Gastroesophageal sphincter (tissue), 4 donors: ENCODE measurements at places on chromosomes 12 and 14.

DNA sequence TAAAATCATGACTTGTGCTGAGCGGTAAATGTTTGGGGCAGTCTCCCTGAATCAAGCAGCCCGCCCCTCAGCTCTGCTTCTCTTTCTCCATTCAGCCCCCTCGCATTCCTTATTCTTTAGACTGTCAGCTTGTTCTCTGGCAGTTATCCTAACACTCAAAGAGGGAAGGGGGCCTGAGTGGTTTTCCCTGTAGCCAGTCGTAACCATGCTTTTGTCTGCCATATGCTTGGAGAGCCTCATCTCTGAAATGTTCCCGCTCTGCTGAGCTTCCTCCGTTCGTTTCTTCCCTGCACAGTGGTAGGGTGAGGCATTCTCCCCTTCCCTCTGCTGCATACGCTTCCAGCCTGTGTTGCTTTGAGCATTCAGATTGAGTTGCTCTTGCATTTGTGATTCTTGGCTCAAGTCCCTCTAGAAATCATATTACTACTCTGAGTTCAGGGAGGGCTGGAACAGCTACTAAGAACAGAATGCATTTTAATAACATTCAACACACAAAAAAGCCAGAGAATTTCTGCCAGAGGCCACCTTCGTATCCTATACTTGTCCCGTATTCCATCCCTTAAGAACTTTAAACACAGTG lies 119.7 kb downstream of the FBXL14 start:
- H3K27ac ChIP-seq: peak overlapping the region; percentile 65
- H3K27me3 ChIP-seq: no peaks in the 10 kb centered on the region
- H3K36me3 ChIP-seq: no peaks in the 10 kb centered on the region
- no peak overlapping the region for H3K4me3 ChIP-seq
- peak; percentile 50 for ATAC-seq
- peaks cover 21% of the 10 kb centered on the region for H3K4me1 ChIP-seq

GRCh38 chr12:64681200-64682052 lies 71.1 kb downstream of the RASSF3 start:
- peaks cover 54% of the 10 kb centered on the region for H3K4me1 ChIP-seq
- ATAC-seq: no peak
- H3K36me3 ChIP-seq: peaks cover 16% of the 10 kb centered on the region
- H3K27me3 ChIP-seq: no peaks in the 10 kb centered on the region
- H3K4me3 ChIP-seq: no peak overlapping the region

- peaks cover 83% of the 10 kb centered on the region for H3K27me3 ChIP-seq
- peaks cover 6% of the 10 kb centered on the region for H3K4me1 ChIP-seq
- no peak overlapping the region for H3K27ac ChIP-seq
- no peak overlapping the region for H3K4me3 ChIP-seq
- no peaks in the 10 kb centered on the region for H3K36me3 ChIP-seq
These were observed 611.3 kb downstream of the VRK1 start for GRCh38 chr14:97408503-97408902.

DNA sequence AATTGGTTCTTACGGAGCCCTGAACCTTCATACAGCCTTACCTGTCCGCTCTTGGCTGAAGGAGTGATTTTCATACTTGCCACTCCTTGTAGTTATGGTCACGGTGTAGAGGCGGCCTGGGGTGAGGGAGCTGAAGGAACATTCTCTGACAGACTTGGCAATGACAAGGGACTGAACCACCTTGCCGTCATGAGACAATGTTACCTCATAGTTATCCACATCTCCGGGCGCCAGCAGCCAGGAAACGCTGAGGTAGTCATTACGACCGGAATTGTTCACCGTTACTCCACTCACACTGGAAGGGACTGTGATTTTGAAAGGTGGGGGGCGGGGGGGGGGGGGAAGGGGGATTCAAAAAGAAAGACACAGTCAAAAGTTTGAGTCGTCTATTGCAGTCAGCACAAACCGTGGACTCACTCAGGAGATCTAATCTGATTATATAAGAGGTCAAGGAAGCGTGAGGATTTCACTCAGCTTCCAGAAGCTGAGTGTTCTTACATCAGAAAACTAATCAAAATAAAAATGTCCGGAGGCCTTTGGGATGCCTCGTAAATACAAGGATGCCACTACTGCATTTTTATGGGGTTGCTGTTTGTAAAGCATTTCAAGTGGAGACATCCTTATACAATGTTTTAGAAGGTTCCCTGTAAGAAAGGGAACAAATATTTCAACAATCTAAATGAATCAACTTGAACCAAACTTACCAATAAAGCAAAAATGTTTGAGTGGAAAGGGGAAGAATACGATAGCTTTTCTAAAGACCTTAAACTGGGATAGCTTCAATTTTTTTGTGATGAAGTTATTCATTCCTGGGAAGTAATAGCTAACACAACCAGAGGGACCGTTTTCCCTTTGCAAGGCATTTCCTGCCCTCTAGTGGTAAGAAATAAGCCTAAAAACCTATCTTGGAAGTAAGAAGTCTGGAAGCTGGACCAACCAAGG lies 60.6 kb downstream of the PTPRB start:
- H3K27ac ChIP-seq: no peak overlapping the region
- no peaks in the 10 kb centered on the region for H3K27me3 ChIP-seq
- H3K4me3 ChIP-seq: no peak overlapping the region
- no peaks in the 10 kb centered on the region for H3K36me3 ChIP-seq

GRCh38 chr12:69275471-69275891 lies 36.1 kb downstream of the CPSF6 start:
- H3K4me1 ChIP-seq: no peaks in the 10 kb centered on the region
- H3K36me3 ChIP-seq: peaks cover 5% of the 10 kb centered on the region

- no peaks in the 10 kb centered on the region for H3K36me3 ChIP-seq
- H3K4me1 ChIP-seq: no peaks in the 10 kb centered on the region
- no peaks in the 10 kb centered on the region for H3K27me3 ChIP-seq
- no peak overlapping the region for H3K27ac ChIP-seq
- H3K4me3 ChIP-seq: no peak overlapping the region
- ATAC-seq: no peak
These were observed 50.9 kb downstream of the BTG1 start for GRCh38 chr12:92094751-92095161.

DNA sequence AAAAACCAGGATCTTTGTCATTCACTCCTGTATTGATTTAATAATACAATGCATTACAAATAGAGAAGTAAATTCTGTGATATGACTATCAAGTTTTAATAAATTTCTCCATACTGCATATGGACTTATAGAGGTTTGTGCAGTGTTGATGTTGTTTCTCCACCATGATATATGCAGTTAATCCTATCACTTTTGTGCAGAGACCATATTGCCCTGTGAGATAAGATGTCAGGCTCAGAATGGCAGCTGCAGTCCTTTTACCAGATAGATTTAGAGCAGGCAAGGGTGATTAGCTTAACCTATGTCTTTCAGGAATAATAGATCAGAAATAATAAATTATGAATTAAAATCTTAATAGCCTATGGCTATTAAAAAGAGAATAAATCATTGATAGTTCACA lies 38.6 kb upstream of the KCNJ8 start:
- no peaks in the 10 kb centered on the region for H3K27me3 ChIP-seq
- no peak overlapping the region for H3K27ac ChIP-seq
- H3K4me1 ChIP-seq: no peaks in the 10 kb centered on the region

GRCh38 chr12:85179680-85180270 lies 100.2 kb upstream of the ALX1 start:
- H3K36me3 ChIP-seq: no peaks in the 10 kb centered on the region
- no peak for ATAC-seq
- no peaks in the 10 kb centered on the region for H3K4me1 ChIP-seq
- no peak overlapping the region for H3K4me3 ChIP-seq
- H3K27ac ChIP-seq: no peak overlapping the region
- no peaks in the 10 kb centered on the region for H3K27me3 ChIP-seq

GRCh38 chr12:79929065-79929464 lies 5.8 kb downstream of the PPP1R12A start:
- no peak for ATAC-seq
- H3K36me3 ChIP-seq: no peaks in the 10 kb centered on the region
- H3K27ac ChIP-seq: peak overlapping the region; percentile 31
- H3K4me3 ChIP-seq: peak overlapping the region; percentile 6
- H3K27me3 ChIP-seq: no peaks in the 10 kb centered on the region
